NCI-H1105 (cell line): ENCODE measurements at places on chromosomes 4 and X.

GRCh38 chr4:145609481-145610427 lies 9.4 kb upstream of the MMAA start:
- DNase-seq, result peak; percentile 2

- no peak for DNase-seq
Measured at GRCh38 chr4:171221181-171221580, 592.0 kb upstream of the GALNTL6 start.

- no peak for DNase-seq
Measured at GRCh38 chrX:129642641-129643040, 12.1 kb downstream of the APLN start.

DNA sequence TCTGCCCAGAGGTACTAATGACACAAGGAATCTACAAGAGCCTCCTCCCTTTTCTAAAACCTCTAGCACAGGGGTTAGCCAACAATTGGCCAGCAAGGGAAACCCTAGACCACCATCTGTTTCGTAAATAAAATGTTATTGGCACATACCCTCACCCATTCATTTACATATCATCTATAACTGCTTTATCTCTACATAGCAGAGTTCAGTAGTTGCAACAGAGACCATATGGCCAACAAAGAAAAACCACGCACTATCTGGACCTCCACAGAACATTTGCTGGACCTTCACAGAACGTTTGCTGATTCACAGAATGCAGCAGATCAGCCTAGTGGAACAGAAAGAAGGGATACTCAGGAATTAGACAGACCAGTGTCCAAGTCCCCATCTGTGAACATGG lies 9.4 kb downstream of the SLC2A9 start:
- DNase-seq, result no peak

- DNase-seq, result no peak
Measured at GRCh38 chrX:35726176-35726575, 72.0 kb upstream of the MAGEB16 start.

DNA sequence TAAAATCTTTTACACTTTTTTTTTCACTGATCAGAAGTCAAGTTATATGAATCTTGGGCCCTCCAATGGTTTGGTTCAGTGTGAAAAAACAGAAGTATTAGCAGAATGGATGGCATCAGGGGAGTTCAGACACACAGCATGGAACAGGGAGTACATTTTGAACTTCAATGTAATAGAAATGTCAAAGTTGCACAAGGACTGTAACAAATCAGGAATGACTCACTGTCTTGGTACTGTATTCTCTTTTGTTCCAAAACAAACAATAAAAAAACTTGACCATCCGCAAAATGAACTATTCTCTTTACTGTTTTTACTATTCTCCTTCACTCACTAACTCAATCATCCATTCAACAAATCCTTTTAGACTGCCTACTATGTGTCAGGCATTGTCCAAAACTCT lies 401.0 kb downstream of the FSTL5 start:
- DNase-seq, result no peak

DNA sequence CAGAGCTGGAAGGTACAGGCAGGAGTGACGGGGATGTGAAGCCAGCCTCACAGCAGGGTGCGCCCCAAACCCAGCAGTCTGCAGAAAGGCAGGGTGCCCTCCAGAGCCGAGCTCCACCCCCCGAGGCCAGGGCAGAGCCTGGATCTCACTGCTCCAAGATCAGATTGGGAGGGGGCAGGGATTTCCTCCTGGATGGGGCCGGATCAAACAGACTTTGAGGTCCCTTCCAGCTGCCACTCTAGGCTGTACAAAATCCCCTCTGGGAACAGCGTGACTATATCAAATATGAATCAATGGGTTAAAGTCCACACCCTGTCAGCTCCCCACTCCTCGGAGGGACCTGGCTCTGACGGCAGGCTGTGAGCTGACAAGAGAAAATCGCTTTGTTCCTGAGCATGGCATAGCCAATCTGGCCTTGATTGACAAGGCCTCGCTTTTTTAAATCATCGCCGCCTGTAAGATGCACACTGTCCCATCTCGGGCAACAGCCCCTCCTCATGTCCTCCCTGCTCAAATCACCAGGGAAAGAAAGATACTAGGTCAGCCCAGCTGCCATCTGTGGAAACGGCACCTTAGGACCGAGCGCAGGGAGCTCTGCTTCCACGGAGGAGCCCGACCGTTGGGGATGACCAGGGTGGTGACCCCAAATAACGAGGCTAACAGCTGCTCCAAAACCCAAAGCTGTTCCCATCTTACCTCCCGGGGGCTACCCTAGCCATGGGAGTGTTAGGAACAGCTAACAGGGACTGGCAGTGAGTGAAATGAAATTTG lies 39.9 kb downstream of the PSAPL1 start:
- DNase-seq, result no peak

GRCh38 chr4:151874328-151874727 lies 113.5 kb upstream of the GATB start:
- DNase-seq, result no peak

GRCh38 chr4:42954963-42955669 lies 62.6 kb downstream of the GRXCR1 start:
- DNase-seq, result no peak

- no peak for DNase-seq
Measured at GRCh38 chrX:20374900-20375438, 108.3 kb upstream of the RPS6KA3 start.

- no peak for DNase-seq
Measured at GRCh38 chr4:144740316-144740715, 94.4 kb downstream of the HHIP start.

- DNase-seq, result no peak
Measured at GRCh38 chrX:110145854-110146253, 142.9 kb downstream of the TMEM164 start.

DNA sequence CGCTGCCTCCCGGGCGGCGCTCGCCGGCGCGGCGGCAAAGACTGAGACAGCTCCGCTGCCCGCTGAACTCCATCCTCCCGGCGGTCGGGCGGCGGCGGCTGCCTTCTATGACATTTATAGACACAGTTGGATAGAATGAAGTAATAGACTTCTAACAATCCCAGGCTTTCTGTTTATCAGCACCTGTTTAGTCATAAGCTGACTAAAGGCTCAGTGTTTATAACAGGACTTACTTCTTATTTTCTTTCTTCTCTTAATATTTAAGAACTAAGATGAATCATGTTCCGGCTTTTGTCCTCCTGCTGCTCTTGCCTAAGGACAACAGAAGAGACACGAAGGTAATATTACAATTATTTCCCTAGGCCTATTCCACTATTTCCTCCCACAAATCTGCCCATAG lies 3.9 kb downstream of the ARL13A start:
- no peak for DNase-seq

GRCh38 chrX:130261296-130261893 lies 7.3 kb downstream of the ZNF280C start:
- DNase-seq, result no peak

- DNase-seq, result no peak
Measured at GRCh38 chrX:124035657-124036056, 74.2 kb downstream of the STAG2 start.

DNA sequence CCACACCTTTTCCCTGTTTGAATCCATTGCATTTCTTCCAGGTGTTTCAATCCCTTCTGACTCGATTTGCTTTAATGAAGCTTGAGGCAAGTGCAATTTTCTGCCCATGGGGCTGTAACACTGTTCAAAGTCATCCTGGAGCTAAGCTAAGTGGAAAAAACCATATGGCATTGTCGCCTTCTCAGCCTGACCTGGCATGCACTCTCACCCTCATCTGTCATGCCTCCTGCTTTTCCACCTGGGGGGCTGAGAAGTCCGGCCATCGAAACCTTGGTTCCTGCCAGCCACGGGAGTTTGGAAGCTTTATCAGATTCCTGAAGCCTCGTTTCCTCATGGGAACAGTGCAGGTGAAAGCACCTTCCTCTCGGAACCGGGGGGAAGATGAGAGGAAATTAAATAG lies 38.2 kb downstream of the WFS1 start:
- no peak for DNase-seq

DNA sequence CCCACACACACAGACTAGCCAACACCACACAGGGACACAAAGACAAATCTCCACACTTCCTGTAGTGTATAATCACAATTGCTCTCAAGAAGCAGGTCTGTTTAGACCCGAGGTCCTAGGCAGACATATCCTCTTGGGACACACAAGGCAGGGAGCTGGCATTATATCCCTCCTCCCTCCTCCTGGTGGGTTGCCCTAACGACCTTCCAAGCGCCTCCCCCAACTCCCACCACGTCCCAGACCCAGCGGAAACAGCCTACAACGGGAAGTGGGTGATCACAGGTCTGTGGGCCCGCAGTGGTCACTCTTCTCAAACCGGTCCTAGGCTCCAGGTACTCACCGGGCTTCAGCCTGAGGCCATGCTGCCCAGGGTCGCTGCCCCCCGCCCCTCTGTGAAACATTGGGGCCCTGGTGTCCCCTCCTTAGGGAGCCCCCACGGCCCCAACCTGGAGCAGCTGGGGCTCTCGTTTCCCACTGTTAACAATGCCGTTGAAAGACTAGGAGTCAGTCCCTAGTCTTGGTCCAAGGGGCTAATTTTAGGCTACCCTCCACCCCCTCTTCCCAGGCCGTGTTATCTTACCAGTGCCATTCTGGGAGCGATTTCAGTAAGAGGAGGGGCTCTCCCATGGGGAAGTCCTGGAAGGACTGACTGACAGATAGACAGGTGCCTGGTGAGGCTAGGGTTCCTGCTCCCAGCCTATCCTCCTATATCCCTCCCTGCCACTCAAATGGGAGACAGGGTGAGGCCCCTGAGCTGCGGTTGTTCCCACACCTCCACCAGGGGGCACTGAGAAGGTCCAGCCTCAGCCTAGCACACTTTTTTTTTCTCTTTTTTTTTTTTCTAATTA lies at the start of gene ASB12:
Gene ASB12, minus strand, starts transcription at position 485 of the 848 bp plus-strand sequence. CDS start 4,957 bp downstream, outside the sequence.
- DNase-seq, result no peak
